ENCODE measurements at places on chromosomes 6 and 20. TPM values are rescaled to one million over a fixed set of nuclear protein-coding genes. Genes with fewer than 3 reads are reported as not detected.
A peak's percentile ranks its signal among the peaks of the same experiment; 100 is the strongest.

DNA sequence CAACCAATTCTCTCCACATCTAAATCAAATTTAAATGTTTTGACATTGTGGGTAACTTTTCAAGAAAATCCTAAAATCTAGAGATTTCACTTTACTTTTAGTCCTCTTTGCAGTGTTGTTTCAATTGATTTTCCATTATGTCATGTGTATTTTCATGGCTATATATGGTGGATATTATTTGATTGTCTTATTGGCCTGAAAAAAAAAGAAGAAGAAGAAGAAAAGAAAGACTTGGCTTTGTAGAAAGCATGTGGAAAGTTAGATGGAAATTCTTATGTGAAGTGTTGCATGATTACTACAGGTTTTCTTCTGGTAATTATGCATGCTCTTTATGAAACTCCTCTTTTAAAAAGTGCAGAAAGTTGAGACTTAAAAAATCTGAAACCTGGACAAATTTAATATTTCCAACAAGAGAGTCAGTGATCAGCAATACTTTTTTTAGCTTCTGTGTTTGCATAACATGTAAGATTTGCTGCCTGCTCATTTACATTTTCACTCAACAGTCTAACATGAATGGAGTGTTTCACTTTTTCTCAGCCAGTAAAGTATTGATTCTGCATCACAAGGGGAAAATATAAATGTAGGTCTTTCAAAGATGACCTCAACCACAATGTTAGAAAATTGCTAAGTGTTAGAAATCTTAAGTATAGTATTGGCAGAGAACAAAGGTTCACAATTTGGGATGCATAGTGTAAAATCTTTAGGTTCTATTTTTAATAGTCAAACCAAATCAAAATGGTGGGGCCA is 438.7 kb downstream of the BCKDHB start:
- no peak for DNase-seq

Gene CTCFL
- not detected for total RNA-seq

GRCh38 chr20:54048891-54049545 is 21.4 kb downstream of the BCAS1 start:
- no peak for DNase-seq

- DNase-seq: no peak
Measured at GRCh38 chr20:52465991-52466390, 274.4 kb upstream of the ZFP64 start.

GRCh38 chr6:93927731-93928130 is 508.4 kb upstream of the EPHA7 start:
- DNase-seq: no peak

- no peak for DNase-seq
Measured at GRCh38 chr6:32983493-32983848, 15.1 kb downstream of the BRD2 start.

- DNase-seq: no peak
Measured at GRCh38 chr6:129476810-129477209, 233.2 kb downstream of the ARHGAP18 start.

DNA sequence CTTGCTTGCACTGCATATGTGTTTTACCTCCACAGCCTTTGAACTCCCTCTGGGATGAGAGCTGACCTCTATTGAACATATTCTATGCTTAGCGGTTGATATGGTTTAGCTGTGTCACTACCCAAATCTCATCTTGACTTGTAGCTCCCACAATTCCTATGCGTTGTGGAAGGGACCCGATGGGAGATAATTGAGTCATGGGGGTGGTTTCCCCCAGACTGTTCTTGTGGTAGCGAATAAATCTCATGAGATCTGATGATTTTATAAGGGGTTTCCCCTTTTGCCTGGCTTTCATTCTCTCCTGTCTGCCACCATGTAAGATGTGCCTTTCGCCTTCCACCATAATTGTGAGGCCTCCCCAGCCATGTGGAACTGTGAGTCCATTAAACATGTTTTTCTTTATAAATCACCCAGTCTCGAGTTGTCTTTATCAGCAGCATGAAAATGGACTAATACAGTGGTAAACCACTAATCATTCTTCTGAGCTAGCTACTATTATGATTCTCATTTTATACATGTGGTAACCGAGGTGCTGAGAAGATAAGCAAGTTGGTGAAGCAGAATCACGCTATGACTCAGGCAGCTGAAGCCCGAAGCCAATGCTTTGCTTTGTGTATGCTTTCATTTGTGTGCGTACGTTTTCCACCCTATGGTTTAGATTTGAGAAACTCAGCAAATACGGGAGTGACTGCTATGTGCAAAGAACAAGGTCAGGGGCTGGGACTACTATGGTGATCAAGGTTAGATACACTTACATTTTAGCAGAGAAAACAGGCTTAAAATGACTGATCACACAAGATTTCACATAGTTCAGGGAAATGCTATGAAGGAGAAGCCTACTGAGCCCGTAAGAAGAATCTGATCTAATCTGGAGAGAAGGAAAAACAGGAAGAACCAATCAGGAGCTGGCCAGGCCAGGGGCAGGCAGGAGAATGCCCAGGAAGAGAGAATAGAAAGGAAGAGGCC is 363.5 kb downstream of the ESR1 start:
- peak; percentile 75 for DNase-seq

Gene MDFI
- 0.28 TPM for total RNA-seq

GRCh38 chr6:63637865-63638445 is 2.4 kb downstream of the PHF3 start:
- DNase-seq: no peak

DNA sequence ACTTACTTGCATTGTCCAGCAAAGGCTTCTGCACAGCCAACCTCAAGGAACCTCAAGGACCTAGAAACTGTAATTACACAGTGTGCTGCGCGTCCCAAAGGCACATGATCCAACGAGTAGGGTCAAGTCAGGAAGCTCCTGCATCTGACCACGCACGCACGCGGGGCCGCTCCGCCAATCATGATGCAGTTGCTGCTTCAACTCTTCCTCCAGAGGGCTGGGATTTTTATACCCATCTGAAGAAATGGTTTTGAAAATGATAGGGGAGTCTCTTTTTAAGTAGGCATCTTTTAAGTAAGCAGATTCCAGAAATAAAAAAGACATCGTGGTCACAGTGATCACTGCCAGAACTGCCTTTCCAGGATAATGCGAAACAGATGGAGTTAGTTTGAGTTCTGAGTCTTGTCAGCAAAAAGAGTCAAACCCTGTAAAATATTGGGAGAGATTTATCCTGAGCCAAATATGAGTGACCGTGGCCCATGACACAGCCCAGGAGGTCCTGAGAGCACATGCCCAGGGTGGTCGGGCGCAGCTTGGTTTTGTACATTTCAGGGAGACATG is 34.0 kb downstream of the KIF25 start:
- DNase-seq: peak; percentile 64

GRCh38 chr20:56716806-56717205 is 87.7 kb downstream of the TFAP2C start:
- no peak for DNase-seq

DNA sequence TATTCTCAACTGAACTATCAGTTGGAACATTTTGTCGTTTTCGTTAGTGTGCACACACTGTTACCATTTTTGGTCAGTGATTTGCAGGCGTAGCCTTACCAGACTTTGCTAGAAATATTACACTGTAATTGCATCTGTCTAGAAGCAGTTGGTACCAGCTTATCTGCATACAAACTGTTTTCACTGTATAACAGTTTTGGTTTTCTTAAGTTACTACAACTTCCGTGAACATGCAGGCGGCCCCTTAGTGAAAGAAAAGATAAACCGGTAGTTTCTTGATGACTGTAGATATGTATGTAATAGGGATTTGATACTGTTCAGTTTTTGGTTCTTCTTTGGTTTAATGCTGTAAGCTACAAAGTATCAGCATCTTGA is 1.3 kb downstream of the DSTN start:
- no peak for DNase-seq

- DNase-seq: no peak
Measured at GRCh38 chr6:17665132-17665531, 41.6 kb downstream of the NUP153 start.

Gene GGTLC1
- not detected for total RNA-seq

DNA sequence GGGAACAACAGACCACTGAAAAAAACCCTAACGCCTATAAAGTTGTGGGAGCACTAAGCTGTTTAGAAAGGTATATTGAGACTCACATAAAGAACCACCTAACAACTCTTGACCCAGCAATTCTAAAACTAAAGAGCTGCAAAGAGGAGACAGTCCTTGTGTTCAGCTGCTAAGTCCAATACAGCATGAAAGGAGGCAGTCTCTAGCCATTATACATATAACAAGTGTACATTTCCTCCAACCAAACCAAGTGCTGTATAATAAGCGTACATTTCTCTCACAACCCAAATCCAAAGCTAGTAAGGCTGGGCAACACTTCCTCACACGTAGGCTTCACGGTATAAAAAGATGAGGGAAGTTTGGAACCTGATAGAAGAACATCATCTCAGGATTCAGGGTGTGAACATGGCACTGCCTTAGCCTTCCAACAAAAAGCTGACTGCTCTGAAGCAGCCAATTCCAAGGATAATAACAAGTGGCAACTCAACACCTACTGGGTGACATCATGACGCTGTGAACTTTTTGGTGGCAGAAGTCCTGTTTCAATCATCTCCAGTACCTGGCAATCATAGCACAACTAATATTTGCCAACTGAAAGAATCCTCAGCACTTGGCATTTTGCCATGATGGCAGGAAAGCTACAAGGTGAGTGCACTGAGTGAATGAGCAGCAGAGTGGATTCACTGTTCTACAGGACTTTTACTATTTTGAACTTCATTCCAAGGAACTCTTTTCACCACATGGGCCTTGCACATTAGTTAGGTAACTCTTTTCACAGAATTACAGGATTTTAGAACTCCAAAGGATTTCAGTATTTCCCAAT is 16.6 kb downstream of the TBC1D20 start:
- no peak for DNase-seq

Gene EYA2
- 2.5 TPM for total RNA-seq

- no peak for DNase-seq
Measured at GRCh38 chr20:46423342-46423741, 16.9 kb upstream of the ELMO2 start.

Gene CST4
- not detected for total RNA-seq

DNA sequence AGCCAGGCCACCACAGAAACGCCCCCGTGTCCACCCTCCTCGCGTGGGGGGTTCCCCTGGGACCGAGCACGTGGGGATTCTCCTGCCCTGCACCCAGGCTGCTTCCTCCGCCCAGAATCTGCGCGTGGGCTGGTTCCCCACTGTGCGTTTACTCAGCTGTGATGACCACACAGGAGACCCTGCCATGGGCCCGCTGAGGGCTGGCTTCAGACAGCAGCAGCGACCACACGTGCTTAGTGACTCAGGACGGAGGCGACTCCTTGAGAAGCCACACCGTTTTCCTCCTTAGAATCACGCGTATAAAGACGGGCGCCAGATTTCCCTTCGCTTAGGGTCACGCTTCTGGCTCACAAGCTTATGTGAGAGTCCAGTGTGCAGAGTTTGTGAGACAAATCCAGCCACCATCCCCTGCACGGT is 63.9 kb upstream of the PDE10A start:
- no peak for DNase-seq

Gene GATA5
- not detected for total RNA-seq

DNA sequence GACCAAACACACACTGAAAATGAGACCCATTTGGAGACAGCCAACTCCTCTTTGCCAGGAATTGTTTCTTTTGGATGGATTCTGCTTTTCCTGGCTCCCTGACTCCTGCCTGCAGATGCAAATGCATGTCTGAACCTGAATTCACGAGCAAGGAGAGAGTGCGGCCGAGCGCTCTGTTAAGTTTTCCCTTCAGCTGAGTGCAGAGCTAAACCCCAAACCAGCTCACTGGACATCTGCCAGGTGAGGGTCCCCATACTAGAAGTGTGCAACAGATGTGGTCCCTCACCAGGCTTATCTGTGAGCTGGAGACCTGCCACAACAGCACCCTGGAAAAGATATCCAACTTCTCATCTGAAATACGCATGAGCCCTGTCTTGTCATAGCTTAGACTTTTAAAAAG is 59.0 kb downstream of the CD164 start:
- no peak for DNase-seq

Gene GSTA1
- total RNA-seq: 0.18 TPM

- DNase-seq: peak; percentile 78
Measured at GRCh38 chr20:45890077-45890984, 677 bp downstream of the NEURL2 start.

Gene TSPO2
- not detected for total RNA-seq

DNA sequence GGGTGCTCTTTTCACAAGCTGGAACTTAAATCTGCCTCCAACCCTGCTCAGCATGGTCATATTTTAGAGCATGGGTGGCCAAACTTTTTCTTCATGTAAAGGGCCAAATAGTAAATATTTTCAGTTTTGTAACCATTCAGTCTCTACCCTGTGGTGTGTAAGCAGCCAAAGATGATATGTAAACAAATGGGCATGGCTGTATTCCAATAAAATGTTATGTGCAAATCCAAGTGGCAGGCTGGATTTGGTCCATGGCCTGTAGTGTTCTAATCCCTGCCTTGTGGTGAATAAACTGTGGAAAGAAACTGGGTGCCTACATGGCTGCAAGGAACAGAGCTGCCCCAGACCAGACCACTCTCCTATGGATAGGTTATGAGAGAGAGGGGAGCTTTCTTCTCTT is 32.7 kb downstream of the OGFRL1 start:
- no peak for DNase-seq

Gene KIF13A
- total RNA-seq: 51.8 TPM

DNA sequence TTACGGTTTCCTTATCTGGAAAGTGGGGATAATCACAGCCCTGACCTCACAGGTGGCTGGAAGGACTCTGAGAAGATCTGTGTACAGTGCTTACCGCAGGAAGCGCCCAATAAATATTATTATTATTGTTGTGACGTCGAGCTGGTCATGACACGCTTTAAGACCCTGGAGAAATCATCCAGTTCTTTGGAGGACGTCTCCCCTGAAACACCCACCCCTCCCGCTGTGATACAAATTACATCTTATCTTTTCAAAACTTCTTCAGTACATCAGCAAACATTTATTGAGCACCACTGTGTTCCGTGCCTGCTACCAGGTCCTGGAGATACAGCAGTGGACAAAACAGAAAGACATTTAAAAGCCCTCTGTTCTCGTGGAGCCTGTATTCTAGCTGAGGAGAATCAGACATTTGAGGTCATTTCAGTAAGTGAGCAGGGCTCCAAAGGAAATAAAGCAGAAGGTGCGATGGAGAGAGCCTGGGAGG is 118.7 kb downstream of the CEBPB start:
- peak; percentile 92 for DNase-seq

- DNase-seq: no peak
Measured at GRCh38 chr20:50930139-50930975, 880 bp downstream of the ADNP start.

Gene ANKRD66
- not detected for total RNA-seq

DNA sequence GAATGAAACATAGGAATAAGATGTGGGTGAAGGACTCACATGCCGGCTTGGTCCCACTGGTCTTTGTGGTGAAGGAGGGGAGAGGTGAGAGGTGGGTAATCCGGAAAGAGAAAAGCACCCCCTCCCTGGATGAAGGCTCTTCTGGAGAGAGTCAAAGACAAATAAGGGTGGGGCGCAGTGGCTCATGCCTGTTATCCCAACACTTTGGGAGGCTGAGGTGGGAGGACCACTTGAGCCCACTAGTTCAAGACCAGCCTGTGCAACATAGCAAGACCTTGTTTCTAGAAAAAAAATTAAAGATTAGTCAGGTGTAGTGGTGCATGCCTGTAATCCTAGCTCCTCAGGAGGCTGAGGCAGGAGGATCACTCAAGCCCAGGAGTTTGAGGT is 3.1 kb downstream of the LTB start:
- DNase-seq: no peak

GRCh38 chr6:7513529-7513928 is 27.9 kb upstream of the DSP start:
- DNase-seq: no peak

GRCh38 chr20:15515691-15516090 is 1057.6 kb downstream of the KIF16B start:
- no peak for DNase-seq

Gene TMEM217
- 1.4 TPM for total RNA-seq

Data from IMR-90 (cell line).